ENCODE measurements at places on chromosomes 5 and 9.
A peak's percentile ranks its signal among the peaks of the same experiment; 100 is the strongest.

GRCh38 chr5:65142511-65143011, 339.2 kb downstream of the ADAMTS6 start:
- DNase-seq = no peak

DNA sequence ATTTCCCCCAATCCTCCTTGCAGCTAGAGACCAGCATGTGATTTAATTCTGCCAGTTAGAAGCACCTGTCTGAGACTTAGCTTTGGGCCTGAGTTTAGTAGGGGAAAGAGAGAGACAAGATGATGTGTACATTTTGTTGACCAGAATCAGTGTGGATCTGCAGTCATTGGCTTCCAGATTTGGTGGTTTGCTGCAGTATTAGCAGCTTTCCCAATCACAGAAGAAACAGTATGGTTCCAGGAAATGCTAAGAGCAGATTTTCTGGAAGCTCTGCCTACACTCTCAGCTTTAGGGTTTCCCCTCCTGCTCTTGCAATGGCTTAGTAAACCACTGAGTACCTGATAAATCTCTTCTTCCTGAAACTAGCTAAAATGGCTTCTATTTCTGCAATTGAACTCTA, 48.8 kb upstream of the FREM1 start:
- no peak for DNase-seq

- no peak for DNase-seq
Measured at GRCh38 chr5:80109646-80110478, 74.7 kb downstream of the THBS4 start.

- DNase-seq = no peak
Measured at GRCh38 chr5:82290908-82291307, 12.8 kb upstream of the RPS23 start.

- no peak for DNase-seq
Measured at GRCh38 chr5:163172540-163173338, 264.7 kb upstream of the CCNG1 start.

- DNase-seq = no peak
Measured at GRCh38 chr9:97763874-97764273, 66.7 kb upstream of the XPA start.

GRCh38 chr5:126516133-126516532, 78.9 kb downstream of the ALDH7A1 start:
- DNase-seq = no peak

GRCh38 chr5:6631441-6631840, 1.4 kb downstream of the NSUN2 start:
- no peak for DNase-seq

GRCh38 chr9:69020301-69021145, 6.6 kb upstream of the PRKACG start:
- DNase-seq = no peak

GRCh38 chr5:158812408-158812807, 287.3 kb downstream of the EBF1 start:
- DNase-seq = peak; percentile 43

DNA sequence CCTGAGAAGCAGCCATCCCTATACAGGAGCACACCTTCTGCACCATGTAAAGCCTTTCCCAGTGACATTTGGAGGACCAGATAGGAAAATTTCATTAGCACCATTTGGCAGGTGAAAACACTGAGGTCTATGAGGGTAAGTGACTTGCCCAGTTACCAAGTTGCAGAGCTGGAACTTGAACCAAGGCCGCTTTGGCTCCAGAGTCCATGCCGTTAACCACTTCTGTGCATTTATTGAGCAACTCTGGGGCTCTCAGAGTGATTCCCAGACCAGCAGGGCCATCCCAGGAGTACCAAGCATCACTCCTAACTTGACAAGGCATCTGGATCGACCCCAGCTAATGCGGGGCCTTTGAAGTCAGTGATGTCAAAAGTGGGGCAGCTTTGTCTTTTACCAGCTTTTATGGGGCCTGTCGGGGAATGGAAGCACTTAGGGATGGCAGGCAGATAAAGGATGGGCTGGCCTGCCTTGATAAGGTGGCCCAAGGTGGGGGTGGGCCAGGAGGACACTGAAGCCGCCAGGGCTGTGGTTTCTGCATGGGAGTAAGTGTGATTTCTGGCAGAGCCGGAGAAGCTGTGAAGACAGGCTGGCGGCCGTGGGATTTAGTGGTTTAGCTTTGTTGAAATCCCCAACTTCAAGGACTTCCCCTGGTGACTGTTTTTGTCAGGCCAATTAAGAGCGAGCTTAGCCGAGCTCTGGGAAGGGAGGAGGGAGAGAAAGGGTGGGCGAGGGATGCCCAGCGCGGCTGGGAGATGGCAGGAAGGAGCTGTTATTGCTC, 127.3 kb downstream of the MACROH2A1 start:
- DNase-seq = no peak

- DNase-seq = no peak
Measured at GRCh38 chr5:79070350-79070667, 742 bp downstream of the BHMT2 start.

DNA sequence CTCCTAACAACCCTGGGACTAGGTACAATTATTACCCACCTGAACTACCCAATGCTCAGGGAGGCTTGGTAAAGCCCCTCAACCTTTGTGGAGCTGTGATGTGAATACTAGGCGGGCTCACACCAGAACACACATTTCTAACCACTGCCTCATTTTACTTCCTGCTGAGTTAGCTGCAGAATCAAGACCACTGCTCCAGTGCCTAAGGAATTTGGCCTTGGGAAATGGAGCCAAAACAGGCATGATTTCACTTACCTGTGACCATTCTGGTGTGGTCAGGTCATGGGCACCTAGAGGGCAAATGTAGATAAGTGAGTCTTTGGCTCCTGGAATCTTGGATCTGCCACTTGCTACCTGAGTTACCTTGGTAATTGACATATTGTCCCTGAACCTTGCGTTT, 5.2 kb downstream of the WWC1 start:
- no peak for DNase-seq

- no peak for DNase-seq
Measured at GRCh38 chr9:76136986-76137385, 246.5 kb downstream of the PCSK5 start.

GRCh38 chr9:35844628-35845270, 15.7 kb downstream of the TMEM8B start:
- no peak for DNase-seq

DNA sequence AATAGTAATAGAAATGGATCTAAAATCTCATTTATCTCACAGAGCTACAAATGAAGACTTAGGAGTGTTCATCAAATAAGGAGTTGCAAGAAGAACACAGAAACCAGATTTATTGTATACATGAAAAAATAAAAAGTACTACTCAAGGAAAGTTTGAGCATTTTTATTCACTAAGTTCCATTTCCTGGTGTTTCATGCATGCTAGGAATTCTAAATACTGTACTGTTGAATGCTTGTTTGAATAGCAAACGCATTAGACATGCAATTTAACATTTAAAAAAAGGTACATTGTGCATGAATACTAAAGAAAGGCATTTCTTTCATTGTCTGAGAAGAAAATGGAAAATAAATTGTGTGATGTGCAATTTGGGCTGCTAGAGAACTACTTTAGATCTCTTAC, 52.1 kb downstream of the C6 start:
- no peak for DNase-seq

GRCh38 chr5:113675166-113675565, 161.7 kb downstream of the YTHDC2 start:
- DNase-seq = no peak

DNA sequence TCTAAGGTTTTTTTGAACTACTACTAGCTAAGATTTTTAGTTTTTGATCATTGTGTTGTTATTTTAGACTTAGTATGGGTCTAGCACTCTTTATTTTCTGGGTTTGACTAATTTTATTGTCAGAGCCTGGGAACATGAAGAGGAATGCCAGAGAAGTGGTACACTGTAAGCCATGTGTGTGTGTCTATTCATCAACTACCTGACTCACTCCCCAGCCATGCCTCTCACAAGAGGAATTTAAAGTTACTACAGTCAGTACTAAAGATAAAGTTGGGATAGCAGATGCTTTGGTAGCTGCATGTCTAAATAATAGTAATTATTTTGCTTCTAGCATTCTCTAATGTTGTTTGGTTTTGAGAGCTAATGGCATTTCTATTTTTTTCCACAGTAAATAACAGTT, 264.8 kb downstream of the CSNK1G3 start:
- DNase-seq = no peak

- DNase-seq = no peak
Measured at GRCh38 chr5:119319401-119319800, 36.4 kb upstream of the TNFAIP8 start.

DNA sequence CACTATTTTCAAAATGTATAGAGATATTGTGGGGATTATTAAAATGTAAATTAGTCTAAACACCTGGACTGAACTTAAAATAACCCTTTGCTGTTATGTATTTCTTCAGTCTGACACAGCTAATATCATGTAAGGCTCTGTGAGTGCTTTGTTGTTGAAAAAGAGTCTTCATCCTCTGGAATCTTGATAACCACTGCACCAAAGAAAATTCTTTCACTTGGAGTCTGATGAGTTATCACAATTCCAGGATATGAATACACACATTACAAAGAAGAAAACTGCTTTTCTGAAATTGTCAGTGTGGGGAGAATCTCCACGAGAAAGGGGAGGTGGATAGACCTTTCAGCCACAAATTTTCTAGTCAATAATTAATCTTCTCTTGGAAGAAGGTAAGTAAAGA, 42.3 kb upstream of the TARS1 start:
- no peak for DNase-seq

DNA sequence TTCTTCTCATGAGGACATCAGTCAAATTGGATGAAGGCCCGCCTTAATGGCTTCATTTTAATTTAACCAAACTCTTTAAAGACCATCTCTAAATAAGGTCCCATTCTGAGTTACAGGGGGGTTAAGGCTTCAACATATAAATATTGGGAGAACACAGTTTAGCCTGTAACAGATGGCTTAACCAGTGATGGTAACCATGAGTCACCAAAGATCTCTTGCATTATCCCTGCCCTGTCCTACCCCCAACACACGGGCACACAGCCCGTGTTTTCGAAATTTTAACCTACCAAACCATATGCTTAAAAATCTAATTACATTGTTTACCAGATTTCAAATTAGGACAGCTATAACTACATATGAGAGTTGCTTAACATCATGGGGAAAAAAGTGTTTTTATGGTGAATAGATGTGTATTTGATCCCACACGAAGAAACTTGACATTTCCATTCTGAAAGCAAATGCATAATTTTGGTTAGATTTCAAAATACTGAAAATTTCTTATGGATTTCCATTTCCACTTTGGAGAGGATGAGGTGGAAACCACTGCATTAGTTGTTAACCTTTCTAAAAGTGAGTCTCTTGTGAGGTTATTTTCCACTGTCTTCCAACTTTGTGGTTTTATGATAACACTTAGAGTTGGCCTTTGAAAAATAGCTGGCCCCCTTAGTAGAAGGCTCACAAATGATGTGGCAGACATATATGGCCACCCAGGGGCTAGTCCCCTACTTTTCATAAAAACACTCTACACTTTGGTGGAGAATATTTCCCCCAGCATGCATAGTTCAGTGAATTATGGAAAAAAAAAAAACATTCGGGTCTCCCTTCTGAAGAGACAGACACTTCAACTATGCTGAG, 849.3 kb downstream of the TLE1 start:
- DNase-seq = no peak

DNA sequence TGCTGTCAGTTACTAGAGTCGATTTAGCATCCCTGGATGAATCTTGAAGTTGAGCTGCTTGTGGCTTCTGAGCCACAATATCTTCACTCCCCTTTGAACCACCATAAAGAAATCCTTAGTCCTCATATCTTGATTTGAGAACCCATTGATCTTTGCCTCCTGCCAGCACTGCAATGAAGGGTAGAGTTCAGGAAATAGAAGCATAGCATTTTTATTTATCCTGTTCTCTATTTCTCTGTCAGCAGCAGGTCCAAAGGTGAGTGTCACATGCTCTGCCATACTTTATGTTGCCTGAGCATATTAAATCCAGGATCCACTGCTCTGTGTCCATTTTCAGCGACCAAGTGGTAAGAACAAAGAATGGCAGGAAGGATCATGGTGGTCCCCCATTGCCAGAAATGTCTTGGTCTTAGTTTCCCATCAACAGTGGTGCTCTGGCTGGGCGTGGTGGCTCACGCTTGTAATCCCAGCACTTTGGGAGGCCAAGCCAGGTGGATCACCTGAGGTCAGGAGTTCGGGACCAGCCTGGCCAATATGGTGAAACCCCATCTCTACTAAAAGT, 80.2 kb upstream of the PANK3 start:
- no peak for DNase-seq

- DNase-seq = no peak
Measured at GRCh38 chr5:95181644-95182043, 103.2 kb downstream of the MCTP1 start.

- no peak for DNase-seq
Measured at GRCh38 chr5:142156839-142157463, 48.4 kb downstream of the NDFIP1 start.

- no peak for DNase-seq
Measured at GRCh38 chr5:62937661-62938558, 359.3 kb downstream of the LRRC70 start.

GRCh38 chr5:125525356-125525755, 778.9 kb upstream of the ZNF608 start:
- DNase-seq = no peak

DNA sequence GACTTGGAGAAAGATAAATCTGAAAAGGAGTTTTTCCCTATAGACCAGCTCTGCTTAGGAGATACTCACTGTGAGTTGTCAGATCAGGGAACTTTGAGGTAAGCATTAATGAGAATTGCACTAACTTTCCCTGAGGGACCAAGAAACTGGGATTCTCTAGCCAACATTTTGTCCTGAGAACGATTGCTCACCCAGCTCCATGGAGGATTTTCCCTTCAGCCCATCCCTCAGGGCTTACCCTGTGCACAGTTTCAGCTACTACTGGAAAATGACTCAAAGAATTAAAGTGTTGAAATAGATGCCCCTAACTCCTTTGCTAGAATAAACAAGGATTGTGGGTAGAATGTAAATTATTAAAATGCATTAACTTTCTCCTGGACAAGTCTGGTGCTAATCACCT, 237.2 kb upstream of the IL12B start:
- no peak for DNase-seq

- no peak for DNase-seq
Measured at GRCh38 chr5:65366655-65367054, 115.1 kb downstream of the ADAMTS6 start.

- DNase-seq = no peak
Measured at GRCh38 chr9:69190863-69191181, 16.7 kb downstream of the TJP2 start.

DNA sequence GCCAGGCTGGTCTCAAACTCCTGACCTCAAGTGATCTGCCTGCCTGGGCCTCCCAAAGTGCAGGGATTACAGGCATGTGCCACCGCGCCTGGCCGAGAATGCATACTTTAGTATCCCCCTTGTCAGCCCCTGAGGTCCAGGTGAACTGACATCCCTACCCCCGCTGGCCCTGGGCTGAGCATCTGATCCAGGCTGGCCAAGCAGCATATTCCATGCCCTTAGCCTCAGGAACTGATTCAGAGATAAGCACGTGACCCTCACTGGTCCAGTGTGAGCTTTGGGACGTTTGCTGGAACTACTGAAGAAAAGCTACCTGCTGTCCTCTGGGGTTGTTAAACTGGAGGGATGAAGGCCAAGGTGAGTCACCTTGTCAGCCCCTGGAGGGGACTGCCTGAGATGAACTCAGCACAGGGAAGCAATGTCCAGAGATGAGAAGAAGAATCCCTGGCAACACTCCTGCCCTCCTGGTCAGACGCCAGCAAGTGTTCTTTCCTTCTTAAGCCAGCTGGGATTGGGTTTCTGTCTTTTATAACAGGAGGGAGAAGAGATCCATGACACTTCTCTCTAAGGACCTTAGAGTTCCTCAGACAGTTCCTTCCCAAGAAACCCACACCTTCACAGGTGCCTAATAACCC, 59.1 kb upstream of the FBXW11 start:
- DNase-seq = no peak

- DNase-seq = no peak
Measured at GRCh38 chr9:98391406-98391805, 136.0 kb upstream of the TBC1D2 start.

GRCh38 chr5:148846930-148847329, 20.5 kb downstream of the ADRB2 start:
- no peak for DNase-seq
